Right atrium auricular region (tissue), 2 donors: ENCODE measurements at places on chromosomes 6 and 20.

GRCh38 chr6:41159415-41160082 is 3.4 kb downstream of the TREM2 start:
- no peak for DNase-seq

- no peak for DNase-seq
Measured at GRCh38 chr6:65189236-65189881, 517.7 kb downstream of the EYS start.

DNA sequence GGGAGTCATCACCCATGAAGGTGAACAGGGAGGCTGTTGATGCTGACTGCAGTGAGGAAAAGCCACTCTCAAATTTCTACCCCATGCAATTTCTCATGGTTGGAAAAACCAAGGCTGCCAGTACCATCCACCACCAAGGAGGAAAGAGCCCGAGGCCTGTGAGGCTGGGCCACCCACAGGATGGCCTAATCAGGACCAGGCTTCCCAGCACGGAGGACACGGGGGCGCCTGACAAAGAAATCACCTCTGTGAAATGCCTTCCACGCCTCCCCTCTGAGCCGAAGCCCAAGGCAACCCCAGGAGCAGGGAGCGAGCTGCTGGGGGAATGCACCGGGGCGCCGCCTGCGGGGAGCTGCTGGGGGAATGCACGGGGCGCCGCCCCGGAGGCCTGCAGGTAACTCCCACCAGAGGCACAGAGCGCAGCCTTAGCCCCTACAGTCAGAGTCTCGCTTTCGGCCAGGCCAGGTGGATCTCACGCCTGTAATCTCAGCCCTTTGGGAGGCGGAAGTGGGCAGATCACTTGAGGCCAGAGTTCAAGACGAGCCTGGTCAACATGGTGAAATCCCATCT is 26.9 kb downstream of the FOXF2 start:
- no peak for DNase-seq

DNA sequence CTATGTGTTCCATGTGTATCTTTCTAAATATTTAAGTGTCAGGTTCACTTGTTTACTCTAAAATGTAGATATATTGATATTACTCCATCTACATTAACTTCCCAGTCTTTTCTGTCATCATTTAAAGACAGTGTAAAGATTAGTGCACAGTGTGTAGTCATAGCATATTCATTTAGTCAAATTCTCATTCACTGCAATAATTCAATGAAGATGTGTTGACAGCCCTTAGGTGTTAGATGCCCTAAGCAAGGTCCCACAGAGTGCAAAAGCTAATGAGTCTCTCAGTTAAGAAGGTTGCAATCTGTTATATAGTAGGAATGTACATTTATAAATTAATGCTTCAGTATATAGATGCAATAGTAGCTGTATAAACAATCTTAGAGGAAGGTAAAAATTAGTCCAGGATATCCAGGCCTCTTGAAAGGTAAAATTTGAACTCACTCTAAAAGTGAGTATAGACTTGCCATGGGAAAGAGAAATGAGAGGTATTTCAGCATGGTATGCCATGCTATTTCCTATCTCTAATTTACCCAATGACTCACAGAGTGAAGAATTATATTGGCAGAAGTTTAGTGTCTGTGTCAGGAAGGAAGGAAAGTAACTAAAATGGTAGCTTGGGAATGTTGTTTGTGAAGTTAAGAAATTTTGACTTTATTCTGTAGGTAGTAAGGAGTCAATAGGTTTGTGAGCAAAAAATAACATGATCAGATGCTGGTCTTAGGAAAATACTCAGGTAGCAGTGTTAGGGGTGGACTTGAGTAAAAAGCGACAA is 969.9 kb upstream of the CITED2 start:
- no peak for DNase-seq

- no peak for DNase-seq
Measured at GRCh38 chr6:109118337-109118736, 23.0 kb downstream of the CEP57L1 start.

DNA sequence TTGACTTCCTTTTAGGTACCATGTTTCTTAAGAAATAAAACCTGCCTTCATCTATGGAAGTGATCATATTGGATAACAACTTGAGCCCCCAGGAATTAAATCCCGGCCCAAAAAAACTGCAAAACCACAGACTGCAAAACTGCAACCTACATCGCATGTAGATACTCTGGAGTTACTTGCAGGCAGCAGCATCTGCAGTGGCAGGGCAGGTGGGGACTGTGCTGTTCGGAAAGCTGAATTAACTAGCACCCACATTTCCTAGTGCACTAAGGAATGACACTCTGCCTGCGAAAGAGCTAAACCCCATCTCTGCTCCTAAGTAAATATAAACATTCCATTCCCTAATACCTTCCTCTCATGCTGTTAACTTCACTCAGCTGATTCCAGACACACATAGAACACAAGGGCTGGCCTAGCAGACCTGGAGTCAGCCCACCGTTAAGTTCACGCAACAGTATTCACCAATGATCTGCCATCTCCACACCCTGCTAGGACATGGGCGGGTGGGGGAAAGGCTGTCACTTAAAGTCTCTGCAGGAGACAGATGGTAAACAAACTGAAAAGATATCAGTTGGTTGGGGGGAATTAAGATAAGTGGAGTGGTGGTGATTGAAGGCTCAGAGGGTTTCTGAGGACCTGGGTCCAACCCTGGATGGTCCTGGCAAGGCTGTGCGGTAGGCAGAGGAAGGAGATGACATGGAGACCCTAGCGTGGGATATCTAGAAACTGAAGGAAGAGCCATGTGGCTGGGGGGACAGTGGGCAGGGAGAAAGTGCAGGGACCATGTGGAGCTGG is 128.4 kb downstream of the SYCP2 start:
- DNase-seq = peak; percentile 32

DNA sequence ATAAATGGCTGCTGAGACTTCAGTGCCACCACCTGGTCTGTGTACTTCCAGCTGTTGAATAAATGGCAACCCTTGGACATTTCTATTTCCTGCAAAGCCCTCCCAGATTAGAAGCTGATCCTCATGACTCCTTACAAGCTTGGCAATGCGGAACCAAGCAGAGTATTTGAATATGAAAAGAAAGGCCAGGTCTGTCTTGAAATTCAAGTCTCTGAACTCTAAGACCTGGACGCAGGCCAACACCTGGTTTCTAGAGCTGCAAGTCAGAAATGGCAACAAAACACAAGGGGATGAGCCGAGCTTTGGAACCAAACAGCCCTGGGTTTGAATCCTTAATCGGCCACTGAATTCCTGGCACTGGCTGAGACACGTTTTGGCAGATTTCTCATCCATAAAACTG is 353.4 kb downstream of the PTPRT start:
- no peak for DNase-seq

GRCh38 chr6:68427630-68428029 is 207.5 kb upstream of the ADGRB3 start:
- DNase-seq = no peak

GRCh38 chr6:50816115-50816675 is 2.5 kb upstream of the TFAP2B start:
- peak; percentile 69 for DNase-seq

DNA sequence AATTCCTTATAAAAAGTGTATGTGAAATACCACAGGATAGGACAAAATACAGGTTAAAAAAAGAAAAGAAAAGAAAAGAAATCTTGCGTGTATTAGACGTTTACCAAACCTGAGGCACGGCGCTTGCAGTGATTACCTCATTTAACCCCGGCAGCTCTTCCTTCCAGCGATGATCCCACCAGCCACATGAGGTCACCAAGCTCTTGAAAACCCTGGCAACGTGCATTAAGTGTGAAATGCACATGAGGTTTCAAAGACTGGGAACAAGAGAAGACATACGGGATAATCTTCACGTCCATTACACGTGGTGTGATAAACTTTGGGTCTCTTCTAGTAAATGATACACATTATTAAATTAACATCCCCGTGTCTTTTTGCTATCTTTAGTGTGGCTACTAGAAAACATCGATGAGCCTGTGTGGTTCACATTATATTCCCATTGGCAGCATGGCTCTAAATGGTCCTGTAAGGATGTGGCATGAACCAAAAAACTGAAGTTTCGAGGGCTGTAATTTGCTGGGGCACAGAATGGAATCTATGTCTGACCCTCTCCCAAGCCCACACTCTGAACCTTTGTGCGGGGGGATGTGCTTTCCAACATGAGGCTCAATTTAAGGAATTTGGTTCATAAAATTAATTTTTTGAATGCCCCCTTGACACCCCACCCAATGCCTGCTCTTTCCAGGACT is 59.2 kb upstream of the THBS2 start:
- DNase-seq = no peak

DNA sequence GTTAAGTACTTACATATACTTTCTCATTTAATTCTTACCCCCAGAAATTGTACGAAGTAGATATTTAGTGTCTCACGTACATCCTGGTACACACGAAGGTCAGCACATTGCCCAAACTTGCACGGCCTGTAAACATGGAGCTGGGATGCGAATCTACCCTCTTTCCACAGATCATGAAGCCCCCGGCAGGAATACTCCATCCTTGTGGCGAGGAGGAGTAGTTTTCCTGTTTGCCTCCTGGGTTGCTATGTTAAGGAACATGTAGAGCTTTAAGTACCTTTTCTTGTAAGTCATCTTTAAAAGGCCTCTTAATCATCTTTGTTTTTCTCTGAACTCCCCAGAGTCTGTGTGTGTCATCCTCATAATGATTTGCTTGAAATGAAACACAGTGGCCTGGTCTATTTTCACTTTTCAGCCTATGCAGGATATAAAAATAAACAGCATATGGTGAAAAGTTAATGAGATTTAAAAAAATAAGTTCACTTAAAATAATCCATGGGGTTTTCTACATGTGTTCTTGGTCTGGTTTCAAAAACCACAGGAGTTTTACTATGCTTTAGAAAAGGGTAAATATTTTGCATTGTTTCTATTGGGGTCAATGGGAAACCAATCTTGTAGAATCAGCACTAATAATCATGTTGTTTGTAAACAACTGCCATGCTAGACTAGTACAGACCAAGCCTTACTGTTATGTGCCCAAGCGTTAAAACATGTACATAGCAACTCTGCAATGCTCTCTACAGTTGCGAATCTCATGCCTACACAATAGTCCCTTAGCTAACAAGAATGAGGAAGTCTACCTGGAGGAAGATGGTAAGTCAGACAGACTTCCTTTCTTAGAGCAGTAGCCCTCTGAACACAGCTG is 9.3 kb upstream of the ARID1B start:
- DNase-seq = no peak

- no peak for DNase-seq
Measured at GRCh38 chr6:137291441-137291840, 72.3 kb upstream of the IFNGR1 start.

GRCh38 chr20:1536893-1537730 is 20.4 kb downstream of the SIRPD start:
- DNase-seq = no peak

GRCh38 chr20:59145924-59146779 is 17.5 kb upstream of the ZNF831 start:
- DNase-seq = peak; percentile 52

- DNase-seq = no peak
Measured at GRCh38 chr6:129818251-129818650, 42.9 kb downstream of the TMEM244 start.

- peak; percentile 70 for DNase-seq
Measured at GRCh38 chr20:40687384-40688128, 1.5 kb downstream of the MAFB start.

GRCh38 chr6:28446818-28447511 is 3.7 kb upstream of the ZSCAN23 start:
- no peak for DNase-seq

DNA sequence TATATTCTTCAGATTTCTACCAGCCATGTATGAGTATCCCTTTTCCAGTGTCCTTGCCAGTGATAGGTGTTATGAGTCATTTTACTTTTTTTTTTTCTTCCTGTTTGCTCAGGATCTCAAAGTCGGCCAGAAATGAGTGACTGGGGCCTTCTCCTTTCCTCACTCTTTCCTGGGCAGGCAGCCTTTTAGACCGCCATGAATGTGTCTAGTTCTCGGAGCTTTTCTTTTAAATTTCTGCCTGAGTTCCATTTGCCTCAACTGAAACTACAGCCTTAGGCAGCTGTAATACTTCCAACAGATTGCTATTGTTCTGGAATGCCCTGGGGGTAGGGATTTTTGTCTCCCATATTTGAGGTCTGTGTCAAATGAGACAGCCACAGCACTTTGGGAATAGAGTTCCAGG is 83.7 kb downstream of the STXBP5 start:
- DNase-seq = no peak

- DNase-seq = no peak
Measured at GRCh38 chr6:45084257-45084656, 243.9 kb upstream of the RUNX2 start.

DNA sequence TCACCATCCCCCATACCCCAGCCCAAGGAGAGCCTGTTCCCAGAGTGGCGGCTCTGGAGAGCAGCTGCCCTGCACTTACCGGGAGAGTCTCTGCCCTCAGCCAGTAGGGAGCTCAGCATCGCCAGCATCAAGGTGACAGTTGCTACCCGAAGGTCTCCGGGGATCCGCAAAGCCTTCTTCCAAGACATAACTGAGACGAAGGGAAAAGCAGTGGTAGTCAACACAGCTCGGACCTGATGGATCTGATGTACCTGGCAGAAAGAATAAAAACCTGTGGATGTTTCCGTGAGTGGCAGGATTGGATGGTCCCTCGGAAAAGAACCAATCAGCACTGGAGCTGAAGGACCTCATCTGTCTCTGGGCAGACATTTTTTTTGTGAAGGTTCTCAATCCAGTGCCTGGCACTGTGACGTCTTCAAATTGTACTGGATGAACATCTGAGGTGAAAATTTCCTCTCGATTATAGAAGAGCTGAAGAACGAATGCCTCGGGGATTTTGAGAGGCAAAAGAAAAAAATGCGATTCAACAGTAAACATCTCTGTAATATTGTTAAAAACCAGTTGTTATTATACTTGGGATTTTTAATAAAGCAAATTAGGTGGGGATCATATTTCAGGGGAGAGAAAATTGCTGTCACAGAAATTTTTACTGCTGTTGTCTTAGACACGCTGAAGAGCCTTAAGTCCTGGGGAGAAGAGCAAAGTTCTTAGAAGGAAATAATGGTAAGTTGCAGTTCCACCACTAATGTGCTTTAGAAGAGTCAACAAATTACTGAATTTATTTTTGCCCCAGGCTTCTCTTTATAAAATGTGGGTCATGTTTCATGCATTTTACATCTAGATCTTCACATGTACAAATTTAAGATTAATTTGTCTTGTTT is at the start of gene HLA-DQB1:
Gene HLA-DQB1 (minus strand): TSS at position 238 of the 881 bp plus-strand sequence. CDS start 50 bp downstream, at position 188.
- no peak for DNase-seq

GRCh38 chr20:4844325-4844724 is 122.6 kb downstream of the PRND start:
- DNase-seq = peak; percentile 52

DNA sequence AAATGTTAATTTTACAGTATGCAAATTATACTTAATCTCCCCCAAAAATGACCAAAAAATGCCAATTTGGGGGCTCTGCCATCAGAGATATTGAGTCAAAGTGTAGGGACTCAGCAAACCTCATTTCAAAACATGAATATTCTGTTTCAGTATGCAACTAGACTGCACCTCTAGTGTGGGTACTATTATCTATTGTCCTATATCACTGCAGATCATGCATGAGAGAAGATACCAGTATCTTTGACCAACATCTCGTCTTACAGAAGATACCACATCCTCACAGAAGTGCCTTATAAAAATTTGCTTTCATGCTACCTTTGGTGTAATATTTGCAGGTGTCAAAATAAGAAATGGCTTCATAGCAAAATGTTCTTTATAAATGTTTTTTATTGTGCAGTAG is 623.8 kb downstream of the TENT5A start:
- no peak for DNase-seq

GRCh38 chr6:145199961-145200360 is 535.4 kb downstream of the EPM2A start:
- no peak for DNase-seq
